ENCODE measurements at places on chromosomes 7 and 10.
A peak's percentile ranks its signal among the peaks of the same experiment; 100 is the strongest.

GRCh38 chr7:127840226-127840951, 188.4 kb downstream of the SND1 start:
- no peak for DNase-seq

DNA sequence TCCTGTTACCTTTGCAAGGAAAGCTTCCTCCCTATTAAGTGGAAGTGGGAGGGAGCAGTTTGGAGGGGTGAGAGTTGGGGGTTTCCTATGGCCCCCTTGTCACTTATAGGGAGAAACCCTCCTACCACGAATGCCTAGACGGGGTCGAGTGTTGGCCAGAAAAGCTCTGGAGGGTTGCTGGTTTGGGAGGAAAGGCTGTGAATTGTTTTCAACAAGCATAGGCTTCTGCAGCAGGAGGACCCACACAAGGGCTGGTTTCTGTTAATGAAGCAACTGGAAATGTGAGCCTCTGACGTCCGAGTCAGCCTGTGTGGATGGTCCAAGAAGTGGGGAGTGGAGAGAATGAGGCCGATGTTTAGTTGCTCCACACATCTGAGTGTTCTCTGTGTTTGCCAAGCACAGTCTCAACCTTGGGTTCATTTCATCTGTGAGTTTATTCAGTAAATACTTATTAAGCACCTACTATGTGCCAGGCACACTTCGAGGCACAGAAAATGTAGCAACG, 37.3 kb upstream of the LEP start:
- no peak for DNase-seq

DNA sequence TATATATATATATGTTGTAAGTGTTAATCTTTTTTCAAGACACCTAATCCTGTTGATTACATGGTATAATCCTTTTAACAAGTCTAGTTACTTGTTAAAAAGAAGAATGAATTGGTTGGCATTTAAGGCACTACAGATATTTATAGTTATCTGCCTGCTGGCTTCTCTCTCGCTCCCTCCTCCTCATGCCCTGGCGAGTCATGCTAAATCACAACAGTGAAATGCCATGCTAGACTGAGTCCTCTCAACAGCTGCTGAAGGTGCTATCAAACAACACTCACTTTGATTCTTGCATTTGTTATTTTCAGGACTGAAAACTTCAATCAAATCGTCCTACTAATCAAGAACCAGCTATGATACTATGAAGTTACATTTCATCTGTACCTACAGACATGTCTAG, 15.4 kb downstream of the NRAP start:
- DNase-seq, result no peak

DNA sequence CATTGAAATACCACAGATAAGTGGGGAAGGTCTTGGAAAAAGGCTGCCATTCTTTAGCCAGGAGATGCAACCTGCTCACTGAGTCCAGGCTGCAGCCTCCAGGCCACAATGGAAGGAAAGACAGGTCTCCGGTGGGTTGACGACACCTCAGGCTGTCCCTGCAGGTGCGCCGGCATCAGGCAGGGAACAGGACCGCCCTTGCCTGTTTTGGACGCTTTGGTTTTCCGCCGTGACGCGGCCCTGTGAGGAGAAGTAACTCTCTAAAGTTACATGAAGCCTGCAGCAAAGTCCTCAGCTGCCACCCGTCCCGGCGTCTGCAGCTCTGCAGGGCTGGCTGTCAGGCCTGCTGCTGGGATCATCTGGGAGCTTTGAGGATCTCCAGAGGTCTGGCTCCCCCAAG, 147.0 kb downstream of the WDR37 start:
- no peak for DNase-seq

- no peak for DNase-seq
Measured at GRCh38 chr7:152704796-152705384, 28.9 kb upstream of the XRCC2 start.

- no peak for DNase-seq
Measured at GRCh38 chr7:14218338-14218737, 228.9 kb upstream of the ETV1 start.

- DNase-seq, result no peak
Measured at GRCh38 chr7:21169667-21170580, 258.0 kb upstream of the SP4 start.

GRCh38 chr10:13502380-13502779, 26.4 kb downstream of the BEND7 start:
- DNase-seq, result no peak

- no peak for DNase-seq
Measured at GRCh38 chr10:116178086-116178605, 94.9 kb downstream of the GFRA1 start.

DNA sequence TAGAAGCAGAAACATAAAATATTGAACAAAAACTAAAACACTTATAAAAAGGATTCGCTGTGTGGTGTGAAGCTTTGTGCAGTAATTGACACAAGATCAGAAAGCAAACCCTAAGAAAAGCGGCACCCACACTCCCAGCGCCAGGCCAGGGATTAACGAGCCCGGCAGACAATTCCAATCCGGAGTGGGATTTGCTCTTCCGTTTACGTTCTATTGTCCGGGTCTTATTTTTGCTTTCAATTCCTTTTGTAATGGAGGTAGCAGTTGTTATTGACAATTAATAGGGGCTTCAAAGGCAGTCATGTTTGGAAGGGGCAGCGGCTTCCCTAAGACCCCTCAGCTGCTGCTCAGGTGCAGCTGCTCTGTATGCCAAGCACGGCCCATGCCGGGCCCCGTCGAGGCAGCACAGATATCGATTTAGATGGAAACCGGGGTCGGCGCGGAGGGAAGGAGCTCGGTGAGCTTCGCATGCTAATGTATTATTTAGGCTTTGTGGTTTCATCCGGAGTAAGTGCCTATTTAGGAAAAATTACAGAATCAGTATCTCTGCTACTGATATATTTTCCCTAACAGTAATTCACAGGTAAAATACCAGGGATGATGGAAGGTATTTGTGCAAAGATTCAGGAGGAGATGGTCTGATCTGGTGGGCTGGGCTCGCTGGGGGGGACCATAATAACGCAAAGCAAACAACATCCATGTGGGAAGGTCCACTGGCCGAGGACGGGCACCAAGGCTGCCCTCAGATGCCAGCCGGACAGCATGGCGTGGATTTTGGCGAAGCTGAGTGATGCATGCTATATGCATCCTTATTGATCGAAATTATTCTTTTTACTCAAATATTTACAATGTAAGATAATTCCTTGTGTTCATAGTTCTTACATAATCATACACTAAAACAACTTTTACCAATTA, 561.7 kb downstream of the PTPRN2 start:
- no peak for DNase-seq

GRCh38 chr7:28293527-28293835, 112.9 kb upstream of the JAZF1 start:
- DNase-seq, result no peak

- DNase-seq, result peak; percentile 72
Measured at GRCh38 chr10:71812016-71812912, 38.8 kb downstream of the PSAP start.

DNA sequence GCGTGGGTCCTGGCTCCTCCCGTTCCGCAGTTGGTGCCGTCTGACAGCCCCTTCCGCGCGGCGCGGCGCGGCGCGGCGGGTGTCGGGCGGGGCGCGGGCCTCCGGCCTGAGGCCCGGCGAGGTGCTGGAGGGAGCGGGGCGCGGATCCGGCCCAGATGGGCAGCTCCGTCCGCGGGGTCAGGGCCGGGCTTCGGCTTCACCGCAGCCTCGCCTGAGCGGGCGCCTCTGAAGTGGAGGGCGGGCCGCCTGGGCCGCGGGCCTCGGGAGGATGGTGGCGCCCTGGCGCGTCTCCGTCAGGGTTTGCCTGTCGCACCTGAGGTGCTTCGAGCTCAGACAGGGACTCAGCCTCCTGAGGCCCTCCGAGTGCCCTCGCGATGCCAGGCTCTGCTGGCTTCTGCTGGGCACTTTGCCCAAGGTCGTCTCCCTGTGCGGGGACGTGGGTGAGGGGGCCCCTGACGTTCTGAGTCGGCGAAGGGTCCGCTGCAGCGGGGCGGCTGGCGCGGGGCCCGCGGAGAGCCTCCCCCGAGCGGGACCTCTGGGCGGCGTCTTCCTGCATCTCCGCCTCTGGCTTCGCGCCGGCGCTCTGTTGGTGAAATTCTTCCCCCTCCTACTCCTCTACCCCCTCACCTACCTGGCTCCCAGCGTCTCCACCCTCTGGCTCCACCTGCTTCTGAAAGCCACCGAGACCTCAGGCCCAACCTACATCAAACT, 473 bp downstream of the ADCK2 start:
- DNase-seq, result peak; percentile 36

DNA sequence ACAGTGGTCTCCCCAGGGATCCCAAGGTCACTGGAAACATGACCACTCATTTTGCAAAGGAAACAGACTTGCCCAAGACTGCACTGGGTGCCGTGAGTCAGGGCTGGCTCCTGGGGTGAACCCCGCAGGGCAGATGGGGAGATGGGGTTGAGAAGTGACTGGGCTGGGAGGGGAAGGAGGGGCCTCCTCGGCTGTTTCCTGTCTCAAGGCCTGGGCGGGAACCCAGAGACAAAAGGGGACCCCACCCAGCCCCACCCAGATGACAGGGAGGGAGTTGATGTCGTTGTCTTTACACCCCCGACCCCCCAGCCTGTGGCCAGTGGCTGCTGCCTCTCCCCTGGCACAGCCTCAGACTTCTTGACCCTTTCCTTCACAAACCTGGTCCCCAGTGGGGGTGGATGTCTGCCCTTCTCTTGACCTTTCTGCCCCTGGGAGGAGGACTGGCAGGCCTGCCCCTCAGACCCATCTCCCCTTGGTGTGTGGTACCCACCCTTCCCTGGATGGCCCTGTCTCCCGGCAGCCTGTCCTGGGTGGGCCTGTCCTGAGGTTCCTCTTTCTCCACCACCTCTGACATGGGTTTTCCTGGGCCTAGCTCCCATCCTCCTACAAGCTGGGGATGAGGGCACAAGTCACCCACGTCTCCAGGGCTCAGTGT, 1.4 kb downstream of the MYO1G start:
- peak; percentile 87 for DNase-seq

GRCh38 chr7:121355574-121355973, 26.8 kb downstream of the WNT16 start:
- DNase-seq, result no peak

DNA sequence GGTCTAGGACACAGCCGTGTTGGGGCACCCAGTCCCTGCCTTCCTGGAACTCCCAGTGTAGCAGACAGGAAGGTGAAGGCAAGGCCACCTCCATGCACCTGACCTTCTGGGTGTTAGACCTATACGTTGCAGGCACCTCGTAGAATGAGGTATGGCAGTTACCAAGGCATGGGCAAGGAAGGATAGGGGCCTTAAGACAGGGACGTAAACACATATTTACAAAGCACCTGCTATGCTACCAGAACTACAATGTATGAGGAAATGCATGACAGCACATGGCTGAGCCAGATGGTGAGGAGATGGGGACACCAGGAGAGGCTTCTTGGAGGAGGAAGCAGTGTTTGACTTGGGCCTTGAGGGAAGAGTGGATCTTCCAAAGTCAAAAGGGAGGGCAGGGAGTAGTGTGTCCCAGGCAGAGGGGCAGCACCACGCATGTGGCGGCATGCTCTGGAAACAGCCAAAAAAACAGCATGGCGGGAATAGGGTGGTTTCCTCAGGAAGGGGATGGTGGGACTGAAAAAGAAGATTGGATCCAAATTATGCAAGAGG, 231.2 kb downstream of the FANK1 start:
- no peak for DNase-seq

- DNase-seq, result no peak
Measured at GRCh38 chr7:47578579-47579270, 3.2 kb downstream of the TNS3 start.

GRCh38 chr10:112986544-112987190, 36.6 kb downstream of the TCF7L2 start:
- DNase-seq, result no peak

GRCh38 chr7:150317748-150318444, 5.3 kb upstream of the LRRC61 start:
- DNase-seq, result no peak

- no peak for DNase-seq
Measured at GRCh38 chr7:71659622-71660021, 527.7 kb downstream of the GALNT17 start.

DNA sequence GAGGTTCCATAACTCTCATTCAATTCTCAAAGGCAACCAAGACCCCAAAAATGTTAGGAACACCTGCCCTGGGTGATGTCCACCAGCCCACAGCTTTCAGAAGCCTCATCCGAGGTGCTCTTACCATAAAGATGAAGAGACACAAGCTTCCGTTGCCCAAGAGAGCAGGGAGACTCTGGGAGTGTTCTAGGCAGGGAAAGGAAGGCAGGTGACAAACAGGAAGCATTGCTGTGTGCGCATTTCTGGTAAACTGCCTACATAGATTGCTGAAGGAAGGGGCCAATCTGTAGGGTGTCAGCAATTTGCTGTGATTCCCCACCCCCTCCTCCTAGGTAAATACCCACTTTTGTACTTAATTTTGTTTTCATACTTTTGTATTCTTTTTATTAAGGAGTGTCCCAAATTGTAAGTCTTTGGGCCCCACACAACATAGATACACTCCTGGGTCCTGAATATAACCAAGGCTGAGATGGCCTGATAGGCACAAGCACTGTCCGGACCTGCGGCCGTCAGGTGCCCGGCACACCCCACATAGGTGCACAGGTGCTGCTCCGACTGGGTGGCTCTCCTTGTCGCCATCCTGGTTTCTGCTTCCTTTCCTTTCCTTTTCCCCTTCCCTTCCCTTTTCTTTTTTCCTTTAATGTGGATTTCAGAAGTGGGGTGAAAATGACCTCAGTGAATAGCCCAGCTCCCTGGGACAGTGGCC, 51.4 kb upstream of the SMNDC1 start:
- peak; percentile 58 for DNase-seq

DNA sequence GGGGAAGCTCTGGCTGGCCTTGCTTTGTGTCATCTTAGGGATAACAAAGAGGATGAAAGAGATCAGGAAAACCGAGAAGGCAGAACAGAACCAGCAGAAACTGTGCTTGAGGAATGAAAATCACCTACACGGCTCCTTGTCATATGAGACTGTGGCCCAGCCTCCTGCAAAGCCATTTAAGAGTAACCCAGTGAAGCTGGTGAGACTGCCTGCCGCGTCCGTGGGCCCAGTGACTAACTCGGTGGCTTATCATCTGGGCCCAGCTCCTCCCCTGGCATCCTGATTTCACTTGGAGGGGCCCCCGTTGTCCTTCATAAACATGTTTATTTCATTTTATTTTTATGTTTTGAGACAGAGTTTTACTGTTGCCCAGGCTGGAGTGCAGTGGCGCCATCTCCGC, 30.7 kb downstream of the HTRA1 start:
- no peak for DNase-seq

DNA sequence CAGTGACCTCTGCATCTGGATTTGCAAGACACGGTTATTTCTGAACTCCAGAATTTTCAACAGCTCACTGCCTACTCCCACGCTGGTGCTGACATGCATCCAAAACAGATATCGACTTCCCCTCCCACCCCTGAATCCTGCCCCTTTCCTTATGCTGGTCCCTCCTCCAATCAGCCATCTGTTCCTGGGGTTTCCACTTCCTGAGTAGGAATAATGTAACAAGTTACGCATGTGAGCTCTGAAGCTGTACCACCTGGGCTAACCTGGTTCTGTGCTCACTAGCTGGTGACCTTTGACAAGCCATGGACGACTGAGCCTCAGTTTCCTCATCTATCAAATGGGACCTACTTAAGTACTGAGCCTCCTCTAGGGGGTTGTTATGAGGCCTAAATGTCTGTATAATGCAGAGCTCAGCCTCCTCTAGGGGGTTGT, 1.7 kb upstream of the NCAPG2 start:
- no peak for DNase-seq

GRCh38 chr7:159098424-159098786, 46.3 kb downstream of the VIPR2 start:
- DNase-seq, result no peak
